ENCODE measurements at places on chromosomes 6 and 20. TPM values are rescaled to one million over a fixed set of nuclear protein-coding genes. Genes with fewer than 3 reads are reported as not detected.

The SLC35F1 gene
- not detected for total RNA-seq

The KIAA0408 gene
- total RNA-seq = 0.22 TPM

The MMP24 gene
- total RNA-seq = 0.60 TPM

The KHDC1L gene
- 5.8 TPM for total RNA-seq

The PABPC1L gene
- 81.0 TPM for total RNA-seq

The MRPL2 gene
- 21.3 TPM for total RNA-seq

The COL10A1 gene
- not detected for total RNA-seq

The AIF1 gene
- total RNA-seq = 0.76 TPM

The PNPLA1 gene
- total RNA-seq = not detected

The SLC22A2 gene
- total RNA-seq = not detected

The CAP2 gene
- total RNA-seq = not detected

The GSTA4 gene
- total RNA-seq = 0.97 TPM
